HT1080 (cell line): ENCODE measurements at places on chromosomes 4 and X.
A peak's percentile ranks its signal among the peaks of the same experiment; 100 is the strongest.

DNA sequence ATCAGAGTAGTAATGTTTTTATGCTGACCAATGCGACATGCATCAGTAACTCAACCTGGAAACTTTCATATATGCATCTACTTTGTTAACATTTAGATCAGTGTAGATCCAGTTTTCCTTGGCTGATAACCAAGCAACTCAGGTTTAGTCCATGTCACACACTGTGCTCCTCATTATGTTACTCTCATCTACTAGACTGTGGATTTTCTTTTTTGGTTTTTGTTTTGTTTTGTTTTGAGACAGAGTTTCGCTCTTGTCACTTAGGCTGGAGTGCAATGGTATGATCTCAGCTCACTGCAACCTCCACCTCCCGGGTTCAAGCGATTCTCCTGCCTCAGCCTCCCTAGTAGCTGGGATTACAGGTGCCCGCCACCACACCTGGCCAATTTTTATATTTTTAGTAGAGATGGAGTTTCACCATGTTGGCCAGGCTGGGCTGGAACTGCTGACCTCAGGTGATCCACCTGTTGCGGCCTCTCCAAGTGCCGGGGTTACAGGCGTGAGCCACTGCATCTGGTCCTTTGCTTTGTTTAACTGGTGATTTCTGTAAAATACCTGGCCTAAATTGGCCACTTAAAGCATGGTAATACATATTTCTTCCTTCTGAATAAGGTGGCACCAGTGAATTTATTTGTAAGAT lies 48.6 kb downstream of the SMARCAD1 start:
- DNase-seq, result no peak

- peak; percentile 48 for DNase-seq
These were observed 881.0 kb downstream of the PCDH18 start for GRCh38 chr4:136651278-136651667.

- DNase-seq, result no peak
These were observed 37.1 kb downstream of the PTPN13 start for GRCh38 chr4:86631166-86631565.

GRCh38 chrX:39828971-39829370 lies 268.8 kb downstream of the BCOR start:
- no peak for DNase-seq

GRCh38 chrX:40272141-40272540 lies 174.4 kb upstream of the BCOR start:
- DNase-seq, result no peak

- peak; percentile 50 for DNase-seq
These were observed 33.0 kb upstream of the ANXA3 start for GRCh38 chr4:78518561-78518960.

GRCh38 chr4:7647600-7648543 lies 213.1 kb upstream of the PSAPL1 start:
- DNase-seq, result peak; percentile 97

DNA sequence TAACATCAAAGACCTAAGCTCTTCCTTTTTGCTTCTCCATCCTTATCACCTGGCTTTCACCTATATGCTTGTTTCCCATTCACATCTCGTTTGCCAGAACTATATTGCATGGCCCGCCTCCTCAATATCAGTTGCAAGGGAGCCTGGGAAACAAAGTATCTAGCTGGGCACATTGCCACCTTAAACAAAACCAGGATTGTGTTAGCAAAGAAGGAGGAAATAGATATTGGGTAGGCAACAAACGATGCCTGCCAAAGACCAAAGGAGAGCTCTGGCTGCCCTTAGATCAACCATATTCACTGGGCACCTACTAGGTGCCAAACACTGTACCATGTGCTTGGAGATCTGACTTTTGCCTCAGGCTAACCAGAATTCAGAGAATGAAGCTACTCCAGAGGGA lies 107.5 kb downstream of the GRIA3 start:
- DNase-seq, result no peak

- no peak for DNase-seq
These were observed 76.6 kb upstream of the CBLL2 start for GRCh38 chrX:22196149-22196548.

GRCh38 chr4:182413550-182413949 lies 170.3 kb downstream of the TENM3 start:
- no peak for DNase-seq

DNA sequence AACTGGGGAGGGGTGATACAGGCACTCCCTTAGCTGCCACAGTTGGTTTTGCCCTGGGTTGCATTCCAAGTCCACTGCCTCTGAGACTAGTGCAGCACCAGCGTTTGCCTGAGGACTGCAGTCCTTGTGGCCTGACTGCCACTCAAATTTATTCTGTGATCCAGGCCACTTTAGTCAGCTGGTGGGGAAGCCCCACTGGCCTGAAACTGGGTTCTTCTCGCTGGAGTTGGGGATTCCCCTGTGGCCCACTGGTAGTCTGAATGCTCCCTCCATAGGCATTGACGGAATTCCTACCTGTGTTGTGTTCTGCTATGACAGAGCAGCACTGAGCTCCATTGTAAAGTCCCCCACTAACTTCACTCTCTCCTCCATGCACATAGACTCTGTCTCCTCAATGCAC lies 63.8 kb downstream of the PTPN13 start:
- no peak for DNase-seq
